ENCODE measurements at places on chromosomes 2 and 18.

DNA sequence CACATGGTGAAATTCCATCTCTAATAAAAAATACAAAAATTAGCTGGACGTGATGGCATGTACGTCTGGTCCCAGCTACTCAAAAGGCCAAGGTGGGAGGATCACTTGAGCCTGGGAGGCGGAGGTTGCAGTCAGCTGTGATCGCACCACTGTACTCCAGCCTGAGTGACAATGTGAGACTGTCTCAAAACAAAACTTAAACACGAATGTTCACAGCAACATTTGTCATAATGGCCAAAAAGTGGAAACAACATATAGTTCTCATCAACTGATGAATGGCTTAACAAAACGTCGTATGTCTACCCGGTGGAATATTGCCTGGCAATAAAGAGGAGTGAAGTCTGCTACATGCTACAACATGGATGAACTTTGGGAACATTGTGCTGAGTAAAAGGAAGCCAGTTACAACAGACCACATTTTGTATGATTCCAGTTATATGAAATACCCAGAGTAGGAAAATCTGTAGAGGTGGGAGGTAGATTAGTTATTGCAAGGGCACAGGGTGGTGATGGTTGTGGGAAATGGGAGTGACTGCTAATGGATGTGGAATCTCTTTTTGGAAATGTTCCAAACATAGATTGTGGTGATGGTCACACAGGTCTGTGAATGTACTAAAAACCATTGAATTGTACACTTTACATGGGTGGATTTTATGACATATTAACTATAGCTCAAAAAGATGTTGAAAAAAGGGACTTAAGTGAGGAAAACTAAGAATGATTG is 478.2 kb downstream of the PTPRM start:
- DNase-seq, result no peak
- H3K27ac ChIP-seq, result no peak overlapping the region
- H3K36me3 ChIP-seq, result no peaks in the 10 kb centered on the region
- no peaks in the 10 kb centered on the region for H3K4me1 ChIP-seq
- H3K27me3 ChIP-seq, result no peaks in the 10 kb centered on the region
- no peak overlapping the region for H3K4me3 ChIP-seq

GRCh38 chr2:9629222-9630116 is 1.3 kb downstream of the YWHAQ start:
- peaks cover 2% of the 10 kb centered on the region for H3K27me3 ChIP-seq
- H3K4me3 ChIP-seq, result peak overlapping the region; percentile 99
- H3K4me1 ChIP-seq, result peaks cover 54% of the 10 kb centered on the region
- H3K36me3 ChIP-seq, result peaks cover 54% of the 10 kb centered on the region

GRCh38 chr2:23354554-23354953 is 30.4 kb upstream of the KLHL29 start:
- no peaks in the 10 kb centered on the region for H3K4me1 ChIP-seq
- H3K36me3 ChIP-seq, result no peaks in the 10 kb centered on the region
- no peak for DNase-seq
- no peak overlapping the region for H3K27ac ChIP-seq
- H3K27me3 ChIP-seq, result peaks cover 20% of the 10 kb centered on the region

- H3K4me1 ChIP-seq, result no peaks in the 10 kb centered on the region
- no peak overlapping the region for H3K27ac ChIP-seq
- no peaks in the 10 kb centered on the region for H3K27me3 ChIP-seq
- H3K36me3 ChIP-seq, result no peaks in the 10 kb centered on the region
These were observed 774.3 kb upstream of the HS6ST1 start for GRCh38 chr2:129092956-129093355.

GRCh38 chr2:207825045-207825954 is 55.6 kb upstream of the FZD5 start:
- DNase-seq, result no peak
- H3K4me1 ChIP-seq, result peaks cover 3% of the 10 kb centered on the region
- H3K4me3 ChIP-seq, result no peak overlapping the region
- H3K36me3 ChIP-seq, result peaks cover 5% of the 10 kb centered on the region
- no peaks in the 10 kb centered on the region for H3K27me3 ChIP-seq

DNA sequence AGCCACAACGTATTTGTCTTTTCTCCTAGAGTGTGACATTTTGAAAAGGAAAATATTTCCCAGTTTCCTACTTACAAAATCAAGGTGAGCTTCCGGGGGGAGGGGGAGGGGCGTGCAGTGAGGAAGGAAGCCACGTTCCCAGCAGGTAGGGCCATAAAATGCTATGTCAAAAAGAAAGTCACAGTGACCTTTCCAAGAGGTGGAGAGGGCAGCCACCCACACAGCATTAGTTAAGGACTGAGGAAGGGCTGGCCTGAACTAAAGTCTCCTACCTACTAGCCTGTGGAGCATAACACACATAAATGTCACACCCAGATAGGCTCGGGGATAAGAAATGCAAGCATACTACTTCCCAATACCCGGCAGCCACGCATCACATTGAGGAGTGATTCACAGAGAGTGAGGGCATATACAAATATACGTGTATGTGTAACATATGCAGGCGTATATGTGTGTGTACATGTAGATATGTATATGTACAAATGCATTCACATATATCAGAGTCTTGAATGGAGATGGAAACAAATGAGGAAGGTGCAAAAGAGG is 191.1 kb downstream of the STK39 start:
- H3K27me3 ChIP-seq, result no peaks in the 10 kb centered on the region
- DNase-seq, result no peak

Data from activated CD8-positive, alpha-beta T cell treated with anti-CD3 and anti-CD28 coated beads for 36 hours (primary cell).